ENCODE measurements at places on chromosomes 1 and 21.

- DNase-seq: no peak
Measured at GRCh38 chr1:217135569-217135915, 412.3 kb upstream of the ESRRG start.

DNA sequence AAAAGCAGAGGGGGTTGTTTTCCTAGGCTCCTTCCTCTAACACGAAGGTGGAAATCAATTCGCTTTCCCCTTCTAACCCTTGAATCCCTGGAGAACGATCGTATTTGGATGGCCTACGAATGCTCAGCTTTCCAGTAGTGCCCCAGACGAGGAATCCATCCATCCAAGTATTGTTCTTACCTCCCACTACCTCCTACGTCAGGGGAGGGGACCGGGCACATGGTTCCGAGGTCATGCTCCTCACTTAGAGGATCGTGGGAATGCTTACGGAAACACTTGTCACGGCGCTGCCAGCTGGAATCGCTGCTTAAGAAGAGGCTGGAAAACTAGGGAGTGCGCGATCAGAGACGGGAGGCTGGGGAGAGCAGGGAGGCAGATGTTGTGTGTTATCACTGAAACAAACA is 47.4 kb downstream of the CAPZB start:
- DNase-seq: no peak

- no peak for DNase-seq
Measured at GRCh38 chr1:2457444-2457843, 18.6 kb upstream of the PLCH2 start.

- no peak for DNase-seq
Measured at GRCh38 chr1:22415489-22415888, 36.2 kb upstream of the ZBTB40 start.

GRCh38 chr1:38817267-38818174 is 42.1 kb downstream of the RRAGC start:
- DNase-seq: no peak

- no peak for DNase-seq
Measured at GRCh38 chr1:51444534-51445192, 74.4 kb downstream of the EPS15 start.

DNA sequence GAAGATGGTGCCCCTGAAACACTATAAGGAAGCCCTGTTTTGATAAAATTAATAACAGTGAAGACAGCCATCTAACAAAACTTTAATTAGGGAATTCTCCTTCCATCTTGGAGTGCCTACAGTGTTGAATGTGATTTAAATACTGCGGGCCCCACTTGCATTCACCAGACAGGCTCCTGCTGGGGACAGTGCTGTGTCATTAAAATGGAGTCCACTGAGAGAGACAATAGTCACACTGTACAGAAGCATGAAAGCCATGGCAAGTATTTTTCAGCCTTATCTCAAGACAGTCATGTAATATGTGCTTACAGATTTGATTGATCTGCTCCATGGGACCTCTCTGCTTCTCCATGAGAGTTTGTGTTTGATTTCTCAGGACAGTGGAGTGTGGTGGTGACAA is 29.7 kb upstream of the ZBTB18 start:
- no peak for DNase-seq

DNA sequence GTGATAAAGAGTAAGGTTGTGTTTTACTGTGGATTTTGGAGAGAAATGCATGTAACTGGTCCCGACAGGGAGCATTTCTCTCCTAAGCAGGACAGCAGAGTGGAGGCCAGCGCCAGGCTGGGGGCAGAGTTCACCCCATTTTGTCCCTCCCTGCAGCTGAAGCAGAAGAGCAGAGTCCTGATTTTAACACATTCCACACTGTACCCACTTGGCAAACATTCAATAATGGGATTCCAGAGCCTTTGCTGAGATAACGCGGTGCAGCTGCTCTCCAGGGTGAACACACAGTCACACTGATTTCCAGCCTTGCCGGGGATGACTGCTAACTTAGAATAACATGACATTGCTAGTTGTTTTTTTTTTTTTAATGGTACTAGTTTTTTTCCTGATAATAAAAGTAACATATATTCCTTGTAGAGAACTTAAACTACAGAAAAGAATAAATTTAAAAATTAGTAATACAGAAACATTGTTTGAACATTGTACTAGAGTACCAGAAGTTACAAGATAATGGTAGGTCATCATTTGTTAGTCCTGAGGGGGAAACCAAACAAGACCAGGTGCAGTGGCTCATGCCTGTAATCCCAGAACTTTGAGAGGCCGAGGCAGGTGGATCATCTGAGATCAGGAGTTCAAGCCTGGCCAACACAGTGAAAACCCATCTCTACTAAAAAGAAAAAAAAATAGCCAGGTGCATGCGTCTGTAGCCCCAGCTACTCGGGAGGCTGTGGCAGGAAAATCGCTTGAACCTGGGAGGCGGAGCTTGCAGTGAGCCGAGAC is 77.2 kb downstream of the SCCPDH start:
- no peak for DNase-seq

GRCh38 chr1:26020330-26020768 is 1.2 kb upstream of the EXTL1 start:
- no peak for DNase-seq

DNA sequence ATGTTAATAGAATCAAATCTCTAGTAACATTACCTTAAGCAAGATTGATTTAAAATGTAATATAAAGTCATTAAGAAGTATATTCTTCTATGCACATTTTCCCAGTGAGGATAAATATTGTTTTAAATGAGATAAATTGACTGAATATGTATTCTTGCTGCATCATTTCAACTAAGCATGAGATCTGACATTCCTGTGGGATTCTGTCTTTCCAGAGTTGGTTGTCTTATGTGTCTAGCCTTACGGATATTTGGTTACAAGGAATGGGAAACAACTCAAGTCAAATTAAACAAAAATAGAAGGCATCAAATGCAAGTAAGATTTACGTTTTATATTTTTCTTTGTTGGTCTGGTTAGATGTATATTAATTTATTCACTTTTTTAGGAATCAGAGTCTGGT is 287.5 kb downstream of the PTGER3 start:
- no peak for DNase-seq

Data from activated T-helper 1 cell treated with anti-CD3 and anti-CD28 coated beads, Interleukin-2, amount 50 U/mL, for 16 hours (primary cell).